Left kidney (tissue), 8 donors: ENCODE measurements at places on chromosomes 11 and 22.
A peak's percentile ranks its signal among the peaks of the same experiment; 100 is the strongest.

DNA sequence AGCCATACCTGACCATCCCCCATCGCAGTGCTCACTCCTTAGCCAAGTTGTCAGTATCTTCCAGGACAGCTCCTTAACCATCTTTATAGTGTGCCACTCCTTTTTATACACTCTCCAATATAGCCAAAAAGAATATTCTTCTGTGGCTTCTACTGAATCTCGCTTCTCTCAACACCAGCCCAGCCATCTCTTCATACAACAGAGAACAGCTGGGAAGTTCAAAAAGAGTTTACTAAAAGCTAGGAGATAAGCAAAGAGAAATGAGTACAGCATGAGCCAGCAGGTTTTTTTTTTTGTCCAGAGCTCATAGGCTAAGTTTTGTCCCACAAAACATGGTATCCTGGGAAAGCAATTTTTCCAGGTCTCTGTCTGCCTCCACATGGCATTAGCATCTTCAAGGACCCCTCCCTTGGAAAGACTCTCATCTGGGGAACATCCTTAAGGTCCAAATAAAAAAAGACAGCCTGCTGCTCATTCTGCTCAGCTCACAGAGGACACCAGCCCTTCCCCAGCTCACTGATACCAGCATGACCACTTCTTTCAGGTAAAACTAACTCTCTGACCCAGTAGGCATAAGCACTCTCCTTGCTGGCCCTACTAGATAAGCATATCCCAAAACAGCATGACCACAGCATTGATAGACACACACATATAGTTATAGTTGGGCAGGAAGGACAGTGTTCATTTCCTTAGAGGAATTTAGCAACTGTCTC, 48.8 kb upstream of the YWHAH start:
- no peak for DNase-seq

GRCh38 chr11:36033082-36033751, 89.4 kb downstream of the LDLRAD3 start:
- no peak for DNase-seq

DNA sequence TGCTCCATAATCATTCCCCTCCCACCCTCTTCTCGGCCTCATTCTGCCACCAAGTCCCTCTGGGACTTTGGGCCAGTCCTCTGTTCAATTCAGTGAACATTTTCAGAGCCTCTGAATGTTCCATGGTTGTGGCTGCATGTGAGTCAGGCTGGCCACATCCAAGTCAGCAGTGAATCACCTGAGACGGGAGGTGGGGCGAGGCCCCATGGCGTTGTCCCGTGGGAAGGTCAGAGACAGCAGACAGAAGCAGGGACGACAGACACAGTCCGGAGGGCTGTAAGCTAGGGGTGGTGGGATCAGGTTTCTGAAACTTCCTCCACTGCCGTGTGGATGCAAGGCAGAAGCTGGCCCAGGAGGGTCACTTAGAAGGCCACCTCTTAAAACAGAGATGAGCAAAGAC, 324.8 kb downstream of the MN1 start:
- no peak for DNase-seq

DNA sequence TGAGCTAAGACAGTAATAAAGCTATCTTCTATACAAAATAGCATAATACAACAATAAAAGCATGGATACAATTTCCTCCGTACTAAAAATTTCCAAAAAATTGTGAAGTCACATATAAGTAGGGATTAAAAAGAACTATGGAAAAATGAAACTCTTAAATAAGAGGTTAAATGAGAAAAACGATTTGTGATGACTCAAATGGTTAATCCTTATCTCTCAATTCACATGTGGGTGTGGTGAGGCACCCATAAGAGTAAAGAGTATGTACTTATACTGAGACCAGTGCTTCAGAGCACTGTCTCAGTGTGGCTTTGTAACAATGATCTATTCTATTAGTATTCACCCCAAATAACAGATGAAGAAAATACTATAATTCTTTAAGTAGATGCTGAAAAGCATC, 25.0 kb upstream of the CCDC34 start:
- no peak for DNase-seq

DNA sequence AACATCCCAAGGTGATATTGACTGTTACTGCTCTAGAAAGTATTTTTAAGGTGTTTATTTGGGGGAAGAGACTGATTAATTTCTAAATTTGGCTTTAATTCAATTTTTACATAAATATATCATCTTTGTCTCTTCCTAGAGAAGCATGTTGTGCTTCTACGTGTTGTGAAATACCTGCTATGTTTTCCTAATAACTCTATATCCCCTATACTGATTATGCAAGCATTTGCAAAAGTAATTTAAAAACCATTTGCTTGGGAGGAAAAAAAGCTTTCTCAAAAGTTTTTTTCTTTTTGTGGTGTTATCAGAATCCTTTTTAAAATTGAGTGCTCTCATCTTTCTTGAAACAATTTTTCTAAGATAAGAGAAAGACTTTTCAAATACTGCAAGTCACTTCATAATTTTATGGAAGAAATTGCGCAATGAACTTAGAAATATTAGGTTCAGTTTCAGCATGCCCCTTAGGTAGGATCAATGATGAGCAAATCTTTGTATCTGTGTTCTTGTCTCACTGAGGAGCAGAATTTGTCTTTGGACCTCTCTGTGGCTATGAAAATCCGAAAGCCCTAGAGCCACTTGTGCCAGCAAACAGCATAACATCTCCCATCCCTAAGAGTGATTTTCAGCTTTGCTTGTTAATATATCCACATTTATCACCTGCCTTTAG, 7.4 kb upstream of the BLID start:
- DNase-seq, result no peak

DNA sequence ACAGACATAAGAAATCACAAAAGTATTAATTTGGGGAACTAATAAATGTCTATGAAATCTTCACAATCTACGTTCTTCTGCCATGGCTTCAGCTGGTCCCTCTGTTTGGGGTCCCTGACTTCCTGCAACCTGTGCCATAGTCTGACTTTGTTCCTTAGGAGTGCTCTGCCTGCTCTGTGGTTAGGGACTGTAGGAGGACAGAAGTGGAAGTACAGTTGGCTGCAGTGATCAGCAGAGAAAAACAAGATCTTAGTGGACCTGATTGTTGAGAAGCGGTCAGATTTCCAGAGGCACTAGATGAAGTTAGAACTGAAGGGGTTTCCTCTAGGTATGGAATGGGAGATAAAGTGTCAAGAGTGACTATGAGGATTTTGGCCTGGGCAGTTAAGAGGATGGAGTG, 80.6 kb downstream of the PPP6R3 start:
- no peak for DNase-seq

- DNase-seq, result no peak
These were observed 2.7 kb downstream of the RPL27A start for GRCh38 chr11:8685306-8685705.

- DNase-seq, result no peak
These were observed 139.1 kb upstream of the DDI1 start for GRCh38 chr11:103897160-103897936.

DNA sequence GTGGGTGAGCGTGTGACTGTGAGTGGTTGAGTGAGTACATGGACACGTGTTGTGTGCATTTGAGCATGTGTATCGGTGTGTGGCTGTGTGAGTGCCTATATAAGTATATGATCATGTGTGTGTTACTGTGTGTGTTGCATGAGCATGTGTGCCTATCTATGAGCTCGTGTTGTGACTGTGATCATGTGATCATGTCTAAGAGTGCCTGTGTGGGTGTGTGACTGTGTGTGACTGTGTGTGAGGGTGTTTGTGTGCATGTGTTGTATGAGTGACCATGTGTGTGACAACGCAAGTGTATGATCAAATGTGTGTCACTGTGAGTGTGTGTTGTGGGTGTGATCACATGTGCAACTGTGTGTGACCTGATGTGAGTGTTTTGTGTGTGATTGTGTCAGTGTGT, 88.8 kb downstream of the UBASH3B start:
- no peak for DNase-seq

- DNase-seq, result no peak
These were observed 4.3 kb downstream of the APOL5 start for GRCh38 chr22:35721960-35722359.

DNA sequence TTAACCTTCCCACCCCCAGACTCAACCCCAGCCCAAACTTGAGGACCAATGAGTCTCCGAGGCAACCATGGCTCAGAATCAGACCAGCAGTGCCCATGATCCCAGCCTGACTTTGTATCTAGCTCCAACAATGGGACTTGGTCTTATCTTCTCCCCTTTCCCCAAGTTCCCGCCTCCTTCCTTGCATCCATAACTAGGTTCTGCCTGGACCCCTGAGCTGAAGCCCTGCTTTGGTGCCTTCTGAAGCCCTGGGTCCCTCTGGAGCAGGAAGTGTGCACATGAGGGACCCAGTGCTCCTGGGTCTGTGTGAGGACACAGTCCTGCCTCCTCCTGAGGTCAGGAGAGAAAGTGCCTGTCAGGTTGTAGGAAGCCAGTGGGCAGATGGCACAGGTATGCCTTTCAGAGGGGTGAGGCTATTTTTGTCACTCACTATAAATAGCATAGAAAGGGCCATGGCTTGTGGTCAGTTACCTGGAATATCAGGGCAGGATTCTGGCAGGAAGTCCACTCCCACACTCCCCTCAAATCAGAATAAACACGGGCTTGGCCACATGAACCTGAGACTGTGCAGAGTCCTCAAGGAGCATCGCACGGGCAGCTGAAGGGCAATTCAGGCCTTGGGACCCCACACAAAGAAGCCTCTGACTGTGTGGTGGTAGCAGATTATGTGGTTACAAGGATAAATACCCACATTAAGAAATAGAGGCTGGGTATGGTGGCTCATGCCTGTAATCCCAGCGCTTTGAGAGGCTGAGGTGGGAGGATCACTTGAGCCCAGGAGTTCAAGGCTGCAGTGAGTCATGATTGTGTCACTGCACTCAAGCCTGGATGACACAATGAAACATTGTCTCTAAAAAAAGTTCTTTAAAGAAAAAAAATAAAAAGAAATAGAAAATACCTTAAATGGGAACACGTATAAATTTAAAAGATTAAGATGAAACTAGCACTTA, 27.4 kb downstream of the RCN1 start:
- no peak for DNase-seq

- DNase-seq, result no peak
These were observed 14.2 kb downstream of the THYN1 start for GRCh38 chr11:134238956-134239355.

DNA sequence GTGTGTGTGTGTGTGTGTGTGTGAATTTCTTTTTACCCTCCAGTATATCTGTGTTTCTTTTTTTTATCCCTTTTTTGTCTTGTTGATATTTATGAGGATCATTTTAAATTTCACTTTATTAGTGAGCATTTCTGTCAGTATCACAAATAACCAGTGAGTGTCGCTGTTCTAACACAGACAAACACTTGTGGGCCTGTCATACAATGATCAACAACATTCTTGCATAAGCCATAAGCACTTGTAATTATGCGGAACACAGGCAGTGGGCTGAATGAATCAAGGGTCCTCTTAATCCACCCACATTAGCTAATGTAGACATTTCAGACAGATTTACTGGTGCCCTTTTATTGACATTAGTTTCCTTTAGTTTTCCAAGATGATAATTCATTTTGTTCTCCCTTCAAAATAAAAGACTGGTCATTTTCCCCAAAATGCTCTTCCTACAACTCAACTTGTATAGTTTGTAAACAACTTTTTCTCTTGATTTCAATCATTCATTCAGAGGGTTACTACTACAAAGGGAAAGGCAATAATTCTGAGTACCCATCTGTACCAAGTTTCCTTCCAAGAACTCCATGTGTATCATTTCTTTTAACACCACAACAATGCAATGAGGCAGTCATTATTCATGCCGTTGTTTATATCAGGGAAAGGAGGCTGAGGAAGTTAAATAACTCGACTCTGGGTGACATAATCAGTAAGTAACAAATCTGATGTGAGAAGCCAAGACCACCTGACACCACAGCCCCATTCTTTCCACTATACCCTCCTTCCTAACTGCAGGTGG, 34.5 kb upstream of the ANO3 start:
- DNase-seq, result peak; percentile 61

- peak; percentile 50 for DNase-seq
These were observed 25.8 kb downstream of the MRGPRD start for GRCh38 chr11:68954836-68955606.

DNA sequence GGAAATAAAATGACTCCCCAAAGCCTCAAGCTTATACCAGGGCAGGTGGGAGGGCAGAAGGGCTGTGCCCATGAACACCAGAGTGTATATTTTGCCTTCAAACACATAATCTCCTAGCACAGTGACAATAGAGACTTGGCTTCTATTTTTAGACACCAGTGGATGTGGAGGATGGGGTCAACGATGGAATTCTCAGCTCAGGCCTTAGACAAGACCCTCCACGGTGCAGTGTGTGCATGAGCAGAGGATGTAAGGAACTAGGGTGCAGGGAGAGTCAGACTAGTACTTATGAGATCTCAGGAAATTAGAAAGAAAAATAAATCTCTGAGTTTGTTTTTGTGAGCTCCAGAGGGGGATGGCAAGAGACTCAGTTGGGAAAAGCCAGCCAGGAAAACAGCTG, 113.6 kb upstream of the CADM1 start:
- DNase-seq, result no peak

DNA sequence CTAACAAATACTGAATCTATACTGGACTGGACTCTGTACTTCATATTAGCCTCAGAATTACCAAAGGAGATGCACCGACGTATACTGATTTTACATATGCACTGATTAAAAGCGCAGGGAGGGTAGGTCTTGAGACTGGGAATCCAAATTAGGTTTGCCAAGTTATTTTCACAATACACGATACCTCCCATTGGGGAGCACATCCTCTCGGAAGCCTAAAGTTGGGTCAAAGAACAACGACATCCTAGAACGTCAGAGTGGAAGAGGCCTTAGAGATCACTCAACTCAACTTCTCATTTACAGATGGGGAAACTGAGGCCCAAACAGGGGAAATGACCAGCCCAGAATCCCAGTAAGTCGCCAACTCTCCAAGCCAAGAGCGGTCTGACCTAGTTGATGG, 626 bp downstream of the DNAL4 start:
- DNase-seq, result no peak

GRCh38 chr11:121318848-121319834, 26.6 kb downstream of the SC5D start:
- DNase-seq, result peak; percentile 45

GRCh38 chr22:31526270-31526669, 29.9 kb downstream of the SFI1 start:
- no peak for DNase-seq

- DNase-seq, result no peak
These were observed 5.1 kb downstream of the DNAL4 start for GRCh38 chr22:38788846-38789245.

DNA sequence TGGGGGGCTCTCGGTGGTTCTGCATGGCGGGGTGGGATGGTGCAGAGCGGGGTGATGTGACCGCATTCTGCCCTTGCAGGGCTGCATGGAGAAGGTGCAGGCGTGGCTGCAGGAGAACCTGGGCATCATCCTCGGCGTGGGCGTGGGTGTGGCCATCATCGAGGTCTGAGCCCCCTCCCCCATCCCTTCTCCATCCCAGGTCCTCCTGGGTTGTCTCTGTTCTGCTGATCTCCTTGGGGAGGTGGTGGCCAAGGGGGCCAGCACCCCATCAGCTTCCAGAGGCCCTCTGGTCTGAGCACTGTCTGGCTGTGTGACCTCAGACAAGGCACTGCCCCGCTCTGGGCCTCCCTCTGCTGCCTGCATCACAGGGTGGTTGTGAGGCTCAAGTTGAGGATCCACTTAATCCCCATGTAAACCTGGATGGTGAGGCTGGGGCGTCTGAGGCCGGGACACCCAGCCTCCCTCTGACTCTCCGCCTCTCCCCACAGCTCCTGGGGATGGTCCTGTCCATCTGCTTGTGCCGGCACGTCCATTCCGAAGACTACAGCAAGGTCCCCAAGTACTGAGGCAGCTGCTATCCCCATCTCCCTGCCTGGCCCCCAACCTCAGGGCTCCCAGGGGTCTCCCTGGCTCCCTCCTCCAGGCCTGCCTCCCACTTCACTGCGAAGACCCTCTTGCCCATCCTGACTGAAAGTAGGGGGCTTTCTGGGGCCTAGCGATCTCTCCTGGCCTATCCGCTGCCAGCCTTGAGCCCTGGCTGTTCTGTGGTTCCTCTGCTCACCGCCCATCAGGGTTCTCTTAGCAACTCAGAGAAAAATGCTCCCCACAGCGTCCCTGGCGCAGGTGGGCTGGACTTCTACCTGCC, 53.3 kb downstream of the CD82 start:
- no peak for DNase-seq
